Pulmonary artery endothelial cell (primary cell): ENCODE measurements at places on chromosomes 3 and 15. TPM values are rescaled to one million over a fixed set of nuclear protein-coding genes. Genes with fewer than 3 reads are reported as not detected.

PPP1R14D gene
- total RNA-seq, result not detected in 2 replicates

MAP1A gene
- 1.4 and 1.6 TPM in 2 replicates for total RNA-seq

ZBTB11 gene
- 18.4 and 29.8 TPM in 2 replicates for total RNA-seq

GRCh38 chr3:196251918-196252317 is 35.6 kb downstream of the SLC51A start:
- no peak for DNase-seq
